ENCODE measurements at places on chromosomes 3 and 15. TPM values are rescaled to one million over a fixed set of nuclear protein-coding genes. Genes with fewer than 3 reads are reported as not detected.

SLC22A14 gene
- total RNA-seq: not detected

OXSM gene
- total RNA-seq: 12.8 TPM

TMEM62 gene
- total RNA-seq: 15.3 TPM

CTDSPL gene
- total RNA-seq: 4.7 TPM

CD200 gene
- 5.2 TPM for total RNA-seq

CCR1 gene
- total RNA-seq: 6.6 TPM

ACKR4 gene
- 0.10 TPM for total RNA-seq

SCN10A gene
- not detected for total RNA-seq

PLCL2 gene
- total RNA-seq: 48.8 TPM

RTP1 gene
- total RNA-seq: not detected

PLIN1 gene
- total RNA-seq: not detected

NGLY1 gene
- total RNA-seq: 57.5 TPM

Data from activated CD4-positive, alpha-beta T cell treated with anti-CD3 and anti-CD28 coated beads, Interleukin-2, amount 10 ng/mL, durations not matched to agents 7 days and 5 days (primary cell).